ENCODE measurements at places on chromosomes 5 and 9.

DNA sequence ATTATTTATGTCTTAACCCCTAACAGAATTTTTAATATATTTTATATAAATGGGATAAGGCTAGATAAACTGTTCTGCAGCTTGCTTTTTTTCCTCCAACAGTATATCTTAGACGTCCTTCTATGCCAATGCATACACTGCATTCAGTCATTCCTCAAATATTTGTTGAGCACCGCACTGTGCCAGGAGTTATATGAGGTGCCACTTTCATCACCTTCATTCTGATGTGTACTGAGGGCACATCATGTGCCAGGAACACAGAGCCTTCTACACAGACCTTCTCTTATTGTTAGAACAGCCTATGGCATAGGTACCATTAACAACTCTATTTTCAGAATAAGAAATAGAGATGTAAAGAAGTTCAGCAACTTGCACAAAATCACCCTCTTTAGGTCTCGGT is 570.1 kb downstream of the CDK5RAP2 start:
- no peak for DNase-seq

GRCh38 chr9:5008202-5008601 is 23.1 kb downstream of the JAK2 start:
- DNase-seq: no peak

DNA sequence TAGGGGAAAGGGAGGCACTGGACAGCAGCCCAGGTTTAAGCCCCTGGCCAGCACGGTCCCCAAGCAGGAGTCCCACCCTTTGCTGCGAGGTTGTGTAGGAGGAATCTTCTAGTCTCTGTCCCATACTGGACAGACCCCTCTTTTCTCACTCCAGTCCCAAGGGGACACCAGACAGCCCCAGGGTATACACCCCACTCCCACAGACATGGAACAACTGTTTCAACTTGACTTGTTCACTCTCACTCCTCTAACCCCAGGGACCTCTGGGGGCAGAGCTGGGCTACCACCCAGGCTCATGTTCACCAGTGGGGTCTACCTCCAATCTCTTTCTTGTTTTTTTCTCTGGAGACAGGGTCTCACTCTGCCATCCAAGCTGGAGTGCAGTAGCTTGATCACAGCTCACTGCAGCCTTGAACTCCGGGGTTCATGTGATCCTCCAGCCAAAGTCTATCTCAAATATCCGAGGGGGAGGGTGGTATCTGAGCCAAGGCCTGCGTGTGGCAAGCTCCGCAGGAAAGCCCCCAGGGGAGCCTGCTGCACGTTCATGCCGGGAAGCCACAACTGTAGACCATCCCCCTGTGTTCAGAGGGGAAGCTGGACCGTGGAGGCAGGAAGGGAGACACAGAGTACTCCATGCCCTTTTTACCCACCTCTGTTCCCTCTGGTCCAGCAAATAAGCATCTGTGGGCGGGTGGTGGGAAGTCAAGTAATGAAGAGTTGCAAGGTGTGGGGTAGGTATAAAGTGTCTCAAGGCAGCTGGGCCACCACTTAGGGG is 1.8 kb downstream of the PTGES2 start:
- no peak for DNase-seq

GRCh38 chr9:121050128-121050988 is at the start of gene C5:
C5 (minus strand) TSS chr9:121050275; CDS start chr9:121050246, 29 bp downstream.
- no peak for DNase-seq

DNA sequence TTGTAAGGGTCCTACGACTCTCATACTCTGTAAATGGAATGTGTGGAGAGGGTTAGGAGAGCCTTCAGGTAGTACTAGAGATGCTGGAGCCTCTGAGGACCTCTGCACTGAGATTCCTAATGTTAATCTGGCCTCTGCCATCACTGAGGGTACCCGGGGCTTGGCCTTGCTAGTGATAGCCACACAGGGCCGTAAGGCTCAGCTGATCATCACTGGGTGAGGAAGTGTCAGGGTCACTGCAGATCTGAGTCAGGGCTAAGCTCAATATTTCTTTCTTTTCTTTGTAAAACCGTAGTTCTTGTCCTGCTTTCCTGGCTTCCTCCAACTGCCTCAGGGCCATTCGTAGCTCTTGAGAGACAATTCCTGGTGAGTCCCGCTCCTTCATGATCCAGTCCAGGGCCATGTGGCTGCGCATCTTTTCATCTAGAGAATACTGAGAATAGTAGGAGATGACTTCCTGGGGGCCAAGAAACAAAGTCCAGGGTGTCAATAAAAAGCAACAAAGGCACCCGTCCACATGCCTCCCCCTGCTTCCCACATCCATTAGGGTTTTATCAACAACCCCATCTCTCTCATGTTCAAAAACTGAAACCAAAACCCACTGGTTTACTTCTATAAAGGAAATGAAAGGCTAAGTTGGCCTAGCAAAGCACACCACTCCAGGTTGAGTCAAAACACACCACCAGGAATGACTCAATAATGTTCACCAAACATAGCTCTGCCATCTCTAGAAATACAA is 47.7 kb downstream of the LIX1 start:
- DNase-seq: no peak

- DNase-seq: no peak
Observed at GRCh38 chr5:160007514-160007913, 1.4 kb upstream of the TTC1 start.

GRCh38 chr5:92969191-92969780 is 611.7 kb downstream of the NR2F1-AS1 start:
- no peak for DNase-seq

- DNase-seq: no peak
Observed at GRCh38 chr9:95460518-95461164, 56.1 kb downstream of the PTCH1 start.

DNA sequence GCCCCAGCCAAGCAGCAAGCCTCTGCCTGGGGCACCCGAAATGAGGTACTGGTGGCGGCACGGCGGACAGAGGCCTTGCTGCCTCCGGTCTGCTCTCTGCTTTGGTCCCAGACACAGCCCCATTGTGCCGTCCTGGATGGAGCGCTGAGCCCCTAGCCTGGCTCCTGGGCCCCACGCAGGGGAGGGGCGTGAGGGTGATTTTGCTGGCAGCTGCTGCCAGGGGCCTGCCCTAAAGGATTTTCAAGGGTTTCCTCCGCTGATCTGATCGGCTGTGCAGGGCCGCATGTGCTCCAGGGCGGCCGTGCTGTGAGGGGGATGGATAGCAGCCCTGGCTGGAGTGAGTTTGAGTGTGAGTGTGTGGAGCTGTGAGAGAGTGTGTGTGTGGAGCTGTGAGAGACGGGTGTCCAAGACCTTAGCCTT is 1.3 kb downstream of the GPSM1 start:
- no peak for DNase-seq
